ENCODE measurements at places on chromosomes 3 and 15.

GRCh38 chr3:154759966-154760365 is 320.2 kb upstream of the MME start:
- DNase-seq, result no peak

GRCh38 chr3:19931767-19932188 is 2.2 kb downstream of the EFHB start:
- DNase-seq, result no peak

DNA sequence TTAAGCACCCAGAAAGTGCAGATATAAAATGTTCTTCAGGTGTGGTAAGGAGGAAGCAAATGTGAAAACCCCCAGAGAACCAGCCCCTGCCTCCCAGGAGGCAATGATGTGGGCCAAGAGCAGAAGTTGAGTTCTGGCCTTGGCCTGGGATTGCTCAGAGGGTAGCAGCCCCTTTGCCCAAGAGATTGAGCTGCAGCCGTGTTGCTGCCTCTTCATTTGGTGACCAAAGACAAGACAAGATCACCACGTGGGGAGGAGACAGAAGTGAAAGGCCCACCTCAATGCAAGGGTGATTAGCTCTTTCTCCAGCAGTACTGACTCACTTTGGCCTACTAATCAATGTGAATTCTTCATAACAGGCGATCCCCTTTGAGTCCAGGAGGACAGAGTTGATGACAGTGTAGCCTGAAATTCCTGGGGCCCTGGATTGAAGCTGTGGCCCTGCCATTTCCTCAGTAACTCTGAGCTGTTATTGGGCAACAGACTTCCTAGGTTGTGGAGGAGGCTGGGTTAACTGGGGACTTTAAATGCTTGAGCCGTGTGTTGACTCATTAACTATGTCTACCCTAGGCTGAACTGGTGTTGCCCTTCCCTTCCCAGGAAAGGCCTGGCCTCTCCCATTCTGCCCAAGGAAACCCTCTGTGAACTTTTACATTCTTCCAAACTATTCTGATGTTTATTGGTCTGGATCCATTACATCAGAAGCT is 86.5 kb downstream of the ST6GAL1 start:
- no peak for DNase-seq

DNA sequence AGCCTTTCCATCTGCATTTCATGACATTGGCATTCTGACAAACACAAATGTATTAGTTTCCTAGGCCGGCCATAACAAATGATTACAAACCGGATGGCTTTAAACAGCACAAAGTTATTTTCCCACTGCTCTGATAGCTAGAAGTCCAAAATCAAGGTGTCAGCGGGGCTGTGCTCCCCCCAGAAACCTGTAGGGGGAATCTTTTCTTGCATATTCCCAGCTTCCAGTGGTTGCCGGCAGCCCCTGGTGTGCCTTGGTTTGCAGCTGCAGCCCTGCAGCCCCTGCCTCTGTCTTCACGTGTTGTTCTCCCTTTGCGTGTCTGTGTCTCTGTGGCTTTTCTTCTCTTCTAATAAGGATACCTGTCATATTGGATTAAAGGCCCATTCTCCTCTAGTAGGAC is 79.0 kb upstream of the CDV3 start:
- DNase-seq, result no peak

GRCh38 chr3:136685882-136686281 is 66.3 kb downstream of the STAG1 start:
- DNase-seq, result no peak

DNA sequence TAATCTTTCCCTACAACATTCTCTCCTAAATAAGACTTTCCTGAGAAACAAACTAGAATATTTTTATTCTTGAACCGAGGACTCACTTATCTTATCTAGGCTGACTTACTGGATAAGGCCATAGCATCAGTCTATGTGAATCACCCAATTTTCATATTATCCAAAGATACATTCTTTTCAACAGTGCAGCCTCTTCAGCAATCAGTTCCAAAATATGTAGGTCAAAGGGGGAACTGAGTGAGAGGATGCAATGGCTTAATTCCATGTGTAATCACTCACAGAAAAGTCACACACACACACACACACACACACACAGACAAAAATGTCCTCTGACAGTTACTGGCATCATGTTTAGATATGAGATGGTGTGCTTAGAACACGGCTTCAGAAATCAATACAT is 31.5 kb upstream of the MECOM start:
- DNase-seq, result no peak

DNA sequence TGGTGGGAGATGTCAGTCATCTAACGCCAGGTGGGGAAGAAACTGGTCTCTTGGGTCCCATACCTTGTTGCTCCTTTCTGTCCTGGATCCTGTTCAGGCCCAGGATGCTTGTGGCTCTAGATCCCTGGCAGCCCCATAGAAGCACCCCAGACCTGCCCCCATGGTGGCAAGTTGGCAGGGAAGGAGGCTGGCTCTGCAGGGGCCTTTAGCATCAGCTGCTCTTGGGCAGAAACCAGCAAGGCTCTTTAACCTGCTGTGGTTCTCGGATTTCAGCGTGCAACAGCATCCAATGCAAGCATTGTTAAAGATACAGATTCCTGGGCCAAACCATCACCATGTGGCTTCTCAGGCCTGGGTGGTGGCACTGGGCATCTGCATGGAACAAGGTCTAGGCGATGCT is 75.8 kb downstream of the SNRK start:
- no peak for DNase-seq

GRCh38 chr15:66298803-66299251 is 5.5 kb downstream of the DIS3L start:
- DNase-seq, result no peak

GRCh38 chr3:38313263-38313662 is 31.2 kb downstream of the SLC22A14 start:
- DNase-seq, result no peak

GRCh38 chr3:119834754-119835370 is 53.0 kb downstream of the NR1I2 start:
- DNase-seq, result no peak

DNA sequence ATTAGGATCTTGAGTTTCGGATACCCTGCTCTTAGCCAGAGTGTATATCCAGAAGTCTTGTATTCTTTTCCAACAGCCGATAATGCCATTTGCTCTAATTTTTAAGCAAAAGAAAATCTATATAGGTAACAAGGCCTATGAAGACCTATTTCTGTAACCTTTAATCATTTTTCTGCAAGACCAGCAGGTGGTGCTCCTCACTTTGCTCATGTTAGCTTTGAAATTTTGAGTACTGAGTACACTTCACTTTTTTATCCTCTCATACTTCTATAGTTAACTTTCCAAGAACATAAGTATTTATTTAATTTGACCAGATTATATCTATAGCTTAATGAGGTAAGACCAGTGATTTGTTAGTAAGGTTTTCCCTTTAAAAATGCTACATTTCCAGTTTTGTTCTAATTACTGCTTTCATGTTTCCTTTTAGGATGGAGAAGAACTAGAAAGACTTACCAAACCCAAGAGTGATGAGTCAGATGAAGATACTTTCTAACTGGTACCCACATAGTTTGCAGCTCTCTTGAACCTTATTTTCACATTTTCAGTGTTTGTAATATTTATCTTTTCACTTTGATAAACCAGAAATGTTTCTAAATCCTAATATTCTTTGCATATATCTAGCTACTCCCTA is 20.5 kb downstream of the SLC35A5 start:
- DNase-seq, result no peak

DNA sequence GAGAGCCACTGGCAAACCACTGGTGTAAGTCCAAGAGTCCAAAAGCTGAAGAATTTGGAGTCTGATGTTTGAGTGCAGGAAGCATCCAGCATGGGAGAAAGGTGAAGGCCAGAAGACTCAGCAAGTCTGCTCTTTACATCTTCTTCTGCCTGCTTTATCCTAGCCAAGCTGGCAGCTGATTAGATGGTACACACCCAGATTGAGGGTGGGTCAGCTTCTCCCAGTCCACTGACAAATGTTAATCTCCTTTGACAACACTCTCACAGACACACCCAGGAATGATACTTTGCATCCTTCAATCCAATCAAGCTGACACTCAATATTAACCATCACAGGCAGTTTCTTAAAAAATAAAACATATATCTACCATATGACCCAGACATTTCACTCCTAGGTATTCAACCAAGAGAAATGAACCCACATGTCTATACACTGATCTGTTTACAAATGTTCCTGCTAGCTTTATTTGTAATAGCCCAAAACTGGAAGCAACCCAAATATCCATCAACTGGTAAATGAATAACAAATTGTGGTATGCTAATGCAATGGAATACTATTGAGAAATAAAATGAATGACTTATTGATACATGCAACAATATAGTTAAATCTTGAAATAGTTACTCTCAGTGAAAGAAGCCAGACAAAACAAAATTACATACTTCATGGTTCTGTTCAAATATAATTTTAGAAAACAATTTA is 373.8 kb downstream of the ZNF385D start:
- no peak for DNase-seq

DNA sequence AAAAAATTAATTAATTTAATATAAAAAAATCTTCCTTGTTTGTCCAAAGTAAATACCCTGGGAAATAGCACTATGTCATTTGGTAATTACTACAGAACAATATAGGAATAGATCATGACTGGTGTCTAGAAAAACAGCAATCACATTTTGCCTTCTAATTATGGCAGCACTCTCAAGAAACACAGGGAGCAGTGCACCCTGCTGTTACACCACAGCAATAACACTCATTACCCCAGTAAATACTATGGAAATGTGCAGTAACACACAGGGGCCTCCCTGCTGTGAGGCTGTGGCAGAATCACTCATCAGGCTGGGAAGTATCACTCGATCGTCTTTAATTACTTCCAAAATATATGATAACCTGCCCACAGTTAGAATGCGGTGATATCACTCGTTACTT is 646.0 kb downstream of the TUSC7 start:
- DNase-seq, result no peak

GRCh38 chr3:19029837-19030521 is 118.3 kb upstream of the KCNH8 start:
- DNase-seq, result no peak

DNA sequence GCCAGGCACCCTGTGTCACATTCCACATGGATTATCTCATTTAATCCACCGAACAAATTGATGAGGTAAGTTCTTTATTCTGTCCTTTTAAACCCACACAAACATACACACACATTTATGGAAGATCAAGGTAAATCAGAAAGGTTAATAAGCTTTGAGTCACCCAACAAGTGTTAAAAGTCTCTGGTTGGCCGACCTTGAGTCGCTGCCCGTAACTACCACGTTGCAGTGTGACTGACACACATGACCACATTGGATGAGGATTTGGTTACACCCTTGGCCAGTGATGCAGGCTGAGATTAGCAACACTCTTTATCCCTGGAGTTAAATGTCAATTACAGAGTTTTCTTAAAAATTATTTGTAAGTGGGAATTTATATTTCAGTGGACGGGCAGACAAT is 19.2 kb downstream of the FOXP1 start:
- no peak for DNase-seq

DNA sequence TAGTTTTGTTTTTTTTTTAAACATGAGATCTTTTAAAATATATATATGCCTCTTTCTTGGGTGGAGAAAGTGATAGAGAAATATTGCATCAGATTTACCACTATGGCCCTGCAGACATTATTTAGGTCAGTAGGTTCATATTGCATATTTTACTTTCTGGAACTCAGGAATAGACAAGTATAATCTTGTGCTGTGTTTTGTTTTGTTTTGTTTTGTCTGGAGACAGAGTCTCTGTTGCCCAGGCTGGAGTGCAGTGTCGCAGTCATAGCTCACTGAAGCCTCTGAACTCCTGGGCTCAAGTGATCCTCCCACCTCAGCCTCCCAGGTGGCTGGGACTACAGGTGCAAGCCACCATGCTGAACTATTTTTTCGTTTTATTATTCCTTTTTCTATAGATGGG is 21.5 kb upstream of the DUT start:
- DNase-seq, result no peak

GRCh38 chr3:46711760-46712159 is 5.9 kb downstream of the PRSS50 start:
- DNase-seq, result no peak

- no peak for DNase-seq
Observed at GRCh38 chr15:66233487-66234415, 19.8 kb downstream of the MEGF11 start.

GRCh38 chr3:129556358-129556695 is 13.4 kb downstream of the H1-8 start:
- DNase-seq, result no peak

GRCh38 chr15:32664796-32665195 is 23.3 kb downstream of the SCG5 start:
- DNase-seq, result no peak

GRCh38 chr3:55543181-55543614 is 56.1 kb upstream of the WNT5A start:
- no peak for DNase-seq

DNA sequence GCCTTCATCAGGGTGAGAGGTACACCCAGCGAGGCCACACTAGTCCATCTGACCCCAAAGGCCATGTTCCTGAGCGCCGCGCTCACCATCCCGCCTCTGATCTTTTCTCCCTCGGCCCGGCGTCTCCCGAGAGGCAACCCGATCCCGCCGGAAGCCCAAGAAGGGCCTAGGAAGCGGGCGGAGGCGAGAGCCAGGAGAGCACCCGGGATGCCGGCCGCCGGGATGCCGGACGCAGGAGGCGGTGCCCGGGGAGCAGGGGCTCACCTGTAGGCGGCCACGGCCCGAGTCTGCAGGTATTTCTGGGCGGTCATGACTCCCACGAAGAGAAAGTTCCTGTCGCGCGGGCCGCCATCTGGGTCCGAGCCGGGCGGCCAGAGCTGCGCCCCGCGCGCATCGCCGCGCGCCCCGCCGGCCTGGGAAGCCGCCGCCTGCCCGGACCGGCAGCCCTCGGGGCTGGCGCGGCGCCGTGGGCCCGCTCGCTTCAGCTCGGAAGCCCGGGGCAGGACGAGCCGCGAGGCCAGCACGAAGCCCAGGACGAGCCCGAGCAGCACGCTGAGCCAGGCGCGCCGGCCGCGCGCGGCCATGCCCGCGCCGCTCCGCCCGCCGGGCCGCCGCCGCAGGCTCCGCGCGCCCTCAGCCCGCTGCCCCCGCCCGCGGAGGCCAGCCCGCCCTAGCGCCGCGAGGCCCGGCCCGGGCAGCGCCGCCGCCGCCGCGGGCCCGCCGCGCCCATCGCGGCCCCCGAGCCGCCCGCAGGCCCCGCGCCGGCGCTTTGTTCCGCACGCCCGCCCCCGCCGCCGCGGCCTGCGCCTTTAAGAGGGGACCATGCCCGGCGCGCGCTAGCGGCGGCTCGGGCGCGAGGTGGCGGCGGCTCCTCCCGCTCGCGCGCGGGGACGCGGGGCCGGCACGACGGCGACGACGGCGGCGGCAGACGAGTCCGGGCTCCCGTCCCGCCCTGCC is 697 bp downstream of the CHSY1 start:
- DNase-seq, result peak; percentile 36

Data from activated T-helper 9 cell treated with anti-CD3 and anti-CD28 coated beads, Interleukin-2, amount 50 U/mL, for 16 hours (primary cell).